ENCODE measurements at places on chromosomes 16 and 17. TPM values are rescaled to one million over a fixed set of nuclear protein-coding genes. Genes with fewer than 3 reads are reported as not detected.

DNA sequence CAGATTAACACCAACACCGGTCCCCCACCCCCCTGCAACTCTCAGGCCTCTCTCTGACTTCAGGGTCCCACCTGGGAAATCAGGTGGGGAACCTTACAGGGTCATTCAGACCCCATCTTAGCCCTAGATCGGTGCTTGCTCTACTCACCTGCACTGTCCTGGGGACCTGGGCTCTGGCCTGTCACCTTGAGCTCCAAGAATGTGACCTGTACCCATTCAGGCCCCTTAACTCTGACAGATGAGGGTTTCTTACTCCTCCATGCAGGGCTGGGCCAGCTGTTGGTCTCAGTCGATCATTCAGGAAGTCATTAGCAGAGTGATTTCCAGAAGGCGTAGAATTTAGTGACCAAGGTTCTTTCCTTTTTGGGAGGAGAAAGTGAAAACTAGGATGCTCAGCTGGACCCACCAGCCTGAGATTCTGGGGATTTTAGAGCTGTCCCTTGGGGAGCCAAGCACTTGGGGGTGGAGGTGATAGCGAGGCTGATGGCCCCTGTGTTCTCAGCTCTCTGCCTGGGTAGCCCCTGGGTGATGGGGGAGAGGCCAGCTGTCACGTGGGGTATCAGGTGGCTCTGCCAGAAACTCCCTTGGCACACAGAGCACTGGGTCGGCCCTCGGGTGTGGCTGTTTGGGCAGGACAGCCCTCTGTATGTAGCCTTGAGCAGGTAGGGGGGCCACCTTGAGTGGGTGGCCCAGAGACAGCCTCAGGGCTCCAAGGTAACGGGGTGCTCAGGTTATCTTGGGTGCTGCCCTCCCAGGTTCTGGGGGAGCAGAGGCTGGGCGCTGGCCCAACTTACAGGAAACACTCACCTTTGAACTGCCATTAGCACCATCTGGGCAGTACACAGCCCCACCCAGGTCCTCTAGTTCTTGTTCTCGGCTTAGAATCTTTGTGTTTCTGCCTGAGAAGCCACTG is 724 bp downstream of the MVP start:
- H3K27me3 ChIP-seq = no peaks in the 10 kb centered on the region
- no peak overlapping the region for H3K27ac ChIP-seq
- H3K4me1 ChIP-seq = no peaks in the 10 kb centered on the region
- no peak overlapping the region for H3K4me3 ChIP-seq

DNA sequence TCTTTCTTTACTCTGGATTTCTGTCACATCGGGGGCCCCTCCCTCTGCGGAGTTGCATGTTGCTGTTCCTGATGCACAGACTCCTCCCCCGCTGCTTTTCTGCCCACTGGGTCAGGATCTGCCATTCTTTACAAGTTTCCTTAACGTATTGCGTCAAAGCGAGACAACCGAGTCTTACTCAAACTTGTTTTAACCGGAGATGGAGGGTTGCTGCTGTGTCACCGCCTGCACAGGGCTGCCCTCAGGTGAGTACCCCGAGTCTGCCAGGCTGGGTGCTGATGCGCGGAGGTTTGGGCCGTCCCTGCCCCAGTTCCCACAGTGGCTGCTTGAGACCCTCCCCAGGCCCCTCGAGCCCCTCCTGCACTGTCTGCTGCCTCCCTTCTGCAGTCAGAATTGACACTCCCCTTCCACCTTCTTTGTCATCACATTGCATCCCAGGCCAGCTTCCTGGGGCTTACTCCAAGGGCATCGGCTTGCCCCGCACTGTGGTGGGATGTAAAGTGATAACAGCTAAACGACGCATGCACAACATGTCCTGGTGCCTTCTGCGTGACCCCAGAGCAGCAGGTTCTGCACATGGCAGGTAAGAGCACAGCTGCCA is 19.3 kb downstream of the CARHSP1 start:
- H3K4me3 ChIP-seq = no peak overlapping the region
- no peaks in the 10 kb centered on the region for H3K4me1 ChIP-seq
- no peak overlapping the region for H3K27ac ChIP-seq
- peaks cover 29% of the 10 kb centered on the region for H3K36me3 ChIP-seq

GRCh38 chr17:11738151-11738550 is 139.9 kb downstream of the DNAH9 start:
- no peaks in the 10 kb centered on the region for H3K4me1 ChIP-seq
- no peak overlapping the region for H3K27ac ChIP-seq
- no peak overlapping the region for H3K4me3 ChIP-seq
- H3K27me3 ChIP-seq = no peaks in the 10 kb centered on the region
- no peaks in the 10 kb centered on the region for H3K36me3 ChIP-seq

- no peaks in the 10 kb centered on the region for H3K4me1 ChIP-seq
- H3K4me3 ChIP-seq = no peak overlapping the region
- DNase-seq = peak; percentile 49
- H3K27me3 ChIP-seq = no peaks in the 10 kb centered on the region
Measured at GRCh38 chr17:71975331-71975801, 145.5 kb upstream of the SOX9 start.

GRCh38 chr17:59607061-59607460 is 12.6 kb upstream of the CLTC start:
- H3K36me3 ChIP-seq = peaks cover 58% of the 10 kb centered on the region
- H3K27ac ChIP-seq = no peak overlapping the region
- no peak for DNase-seq

The AATK gene
- total RNA-seq = 2.4 TPM

The KRTAP4-6 gene
- not detected for total RNA-seq

The SARM1 gene
- total RNA-seq = 5.1 TPM

DNA sequence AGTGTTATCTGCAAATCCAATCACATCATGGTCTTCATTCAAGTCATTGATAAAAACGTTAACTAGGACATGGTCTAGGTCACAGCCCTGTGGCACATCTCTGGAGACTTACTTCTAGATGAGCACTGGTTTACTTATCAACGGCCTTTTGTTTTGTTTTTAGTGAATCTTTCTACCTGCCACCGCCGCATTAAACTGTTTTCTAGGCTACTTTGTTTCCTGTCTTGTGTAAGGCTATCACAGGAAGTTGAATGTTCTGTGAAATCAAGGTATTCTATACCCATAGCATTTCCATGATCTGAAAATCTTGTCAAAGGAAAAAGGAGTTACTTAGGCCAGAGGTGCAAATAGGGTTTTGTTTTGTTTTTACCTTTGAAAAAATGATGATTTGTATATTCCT is 26.9 kb downstream of the SOCS3 start:
- H3K4me1 ChIP-seq = 0 out of 2 replicates have a peak, but pooled peaks cover 4% of the 10 kb centered on the region
- H3K4me3 ChIP-seq = no peak overlapping the region
- H3K27ac ChIP-seq = no peak overlapping the region
- no peaks in the 10 kb centered on the region for H3K27me3 ChIP-seq

The USP31 gene
- total RNA-seq = 16.1 TPM

GRCh38 chr17:47099451-47099986 is 89.6 kb downstream of the CDC27 start:
- peak overlapping the region; percentile 99 for H3K4me3 ChIP-seq
- H3K27ac ChIP-seq = no peak overlapping the region
- H3K36me3 ChIP-seq = peaks cover 6% of the 10 kb centered on the region
- no peaks in the 10 kb centered on the region for H3K4me1 ChIP-seq
- DNase-seq = no peak
- no peaks in the 10 kb centered on the region for H3K27me3 ChIP-seq

GRCh38 chr17:1019451-1019850 is 22.5 kb downstream of the TIMM22 start:
- H3K4me1 ChIP-seq = no peaks in the 10 kb centered on the region
- H3K4me3 ChIP-seq = no peak overlapping the region
- no peaks in the 10 kb centered on the region for H3K36me3 ChIP-seq
- H3K27me3 ChIP-seq = no peaks in the 10 kb centered on the region

GRCh38 chr17:7889166-7889955 is 772 bp downstream of the CHD3 start:
- H3K36me3 ChIP-seq = no peaks in the 10 kb centered on the region
- H3K4me3 ChIP-seq = no peak overlapping the region
- H3K27me3 ChIP-seq = no peaks in the 10 kb centered on the region
- peak; percentile 71 for DNase-seq
- no peaks in the 10 kb centered on the region for H3K4me1 ChIP-seq

The HNF1B gene
- not detected for total RNA-seq

DNA sequence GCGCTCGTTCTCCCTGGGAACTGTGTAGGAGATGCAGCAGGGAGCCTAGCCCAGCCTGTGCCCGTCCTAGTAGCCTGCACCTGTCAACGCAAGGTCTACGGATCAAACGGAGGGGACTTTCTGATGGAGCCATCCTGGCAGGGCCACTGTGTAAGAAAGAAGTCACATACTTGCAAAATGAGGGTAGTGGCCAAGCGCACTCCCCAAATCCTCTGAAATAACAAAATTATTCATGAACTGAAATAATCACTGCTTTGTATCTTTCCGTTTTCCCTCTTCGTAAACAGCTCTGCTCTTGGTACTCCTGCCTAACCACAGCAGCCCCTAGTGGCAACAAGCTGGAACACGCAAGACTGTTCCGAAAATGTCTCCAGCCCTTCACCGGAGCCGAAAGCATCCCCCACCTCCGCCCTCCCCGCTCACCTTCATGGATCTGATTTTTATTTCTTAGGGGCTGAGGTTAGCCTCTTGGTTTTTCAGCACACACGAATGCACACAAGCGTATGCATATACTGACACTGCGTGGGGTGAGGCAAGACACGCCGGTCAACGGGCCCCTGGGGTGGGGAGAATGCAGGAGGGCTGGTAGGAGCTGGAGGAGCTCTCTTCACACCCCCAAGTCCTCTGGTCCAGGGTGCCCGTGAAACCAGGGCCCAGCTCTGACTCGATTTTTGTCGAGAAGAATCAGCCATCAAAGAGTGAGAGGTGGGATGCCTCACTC is 100.8 kb downstream of the ABCC12 start:
- H3K4me3 ChIP-seq = no peak overlapping the region
- no peaks in the 10 kb centered on the region for H3K4me1 ChIP-seq
- peak; percentile 73 for DNase-seq
- H3K27ac ChIP-seq = no peak overlapping the region
- peaks cover 5% of the 10 kb centered on the region for H3K36me3 ChIP-seq

The C16orf46 gene
- 2.0 TPM for total RNA-seq

Data from H9 (cell line).